ENCODE measurements at places on chromosomes 6 and 20.

DNA sequence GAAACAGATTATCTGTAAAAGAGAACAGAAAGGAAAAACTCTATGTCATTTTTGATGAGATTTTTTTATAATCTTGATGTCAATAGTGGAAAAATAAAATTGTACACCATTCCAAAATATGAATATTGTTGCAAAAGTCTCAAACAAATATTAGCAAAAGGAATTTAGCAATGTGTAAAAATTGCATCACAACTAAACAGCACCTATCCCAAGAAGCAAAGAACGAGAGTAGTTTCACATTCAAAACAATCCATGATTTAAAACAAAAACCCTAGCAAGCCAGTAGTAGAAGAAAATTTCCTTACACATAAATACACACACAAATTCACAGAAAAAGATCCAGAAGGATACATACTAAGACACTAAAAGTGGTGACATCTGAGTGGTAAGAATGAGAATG lies 38.4 kb downstream of the LCA5 start:
- no peak for DNase-seq

- no peak for DNase-seq
Observed at GRCh38 chr6:9463311-9463710, 951.6 kb downstream of the TFAP2A start.

DNA sequence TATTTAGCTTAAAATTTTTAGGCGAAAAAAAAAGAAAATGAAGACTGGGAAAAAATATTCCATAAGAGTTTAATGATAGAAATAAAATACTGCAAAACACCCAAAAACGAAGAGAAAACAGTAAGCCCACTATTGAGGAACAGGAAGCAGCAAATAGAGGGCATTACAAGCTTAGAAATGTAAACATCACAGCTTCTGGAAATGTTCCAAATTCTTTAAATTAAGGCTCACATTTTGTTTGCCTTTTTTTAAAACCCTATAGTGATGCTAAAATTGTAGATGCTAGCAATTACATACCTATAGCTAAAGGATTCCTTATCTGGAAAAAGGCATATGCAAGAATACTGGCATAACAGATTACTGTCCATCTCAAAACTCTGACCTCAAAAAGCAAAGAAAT lies 248.6 kb downstream of the KHDRBS2 start:
- DNase-seq, result no peak

DNA sequence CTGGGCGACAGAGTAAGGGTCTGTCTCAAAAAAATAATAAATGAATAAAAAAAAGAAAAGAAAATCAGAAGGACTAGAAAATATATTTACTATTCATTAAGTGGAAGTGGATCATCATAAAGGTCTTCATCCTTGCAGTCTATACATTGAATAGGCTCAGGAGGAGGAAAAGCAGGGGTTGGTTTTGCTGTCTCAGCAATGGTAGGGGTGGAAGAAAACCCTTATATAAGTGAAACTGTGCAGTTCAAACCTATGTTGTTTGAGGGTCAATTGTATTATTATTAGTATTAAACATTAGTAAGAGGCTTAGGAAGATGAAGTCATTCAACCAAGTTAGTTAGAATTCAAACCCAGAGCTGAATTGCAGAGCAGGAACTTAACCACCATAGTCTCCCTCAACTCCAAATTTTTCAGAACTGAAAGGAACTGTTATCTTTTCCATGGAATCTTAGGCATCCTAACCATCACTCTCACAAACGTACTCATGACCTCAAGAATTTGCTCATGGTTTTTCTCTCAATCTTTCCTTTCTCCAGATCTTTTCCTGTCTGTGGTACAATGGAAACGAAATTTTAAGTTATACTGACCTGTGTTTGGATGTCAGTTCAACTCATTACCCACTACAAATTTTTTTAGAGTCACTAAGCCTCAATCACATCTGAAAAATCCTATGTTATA lies 7.7 kb upstream of the SMIM13 start:
- no peak for DNase-seq
